ENCODE measurements at places on chromosomes 7 and 10. TPM values are rescaled to one million over a fixed set of nuclear protein-coding genes. Genes with fewer than 3 reads are reported as not detected.

GRCh38 chr10:78407966-78408365, 374.3 kb downstream of the RPS24 start:
- peak overlapping the region; percentile 40 for H3K27ac ChIP-seq
- no peaks in the 10 kb centered on the region for H3K36me3 ChIP-seq
- no peak for DNase-seq
- no peak overlapping the region for H3K4me3 ChIP-seq

DNA sequence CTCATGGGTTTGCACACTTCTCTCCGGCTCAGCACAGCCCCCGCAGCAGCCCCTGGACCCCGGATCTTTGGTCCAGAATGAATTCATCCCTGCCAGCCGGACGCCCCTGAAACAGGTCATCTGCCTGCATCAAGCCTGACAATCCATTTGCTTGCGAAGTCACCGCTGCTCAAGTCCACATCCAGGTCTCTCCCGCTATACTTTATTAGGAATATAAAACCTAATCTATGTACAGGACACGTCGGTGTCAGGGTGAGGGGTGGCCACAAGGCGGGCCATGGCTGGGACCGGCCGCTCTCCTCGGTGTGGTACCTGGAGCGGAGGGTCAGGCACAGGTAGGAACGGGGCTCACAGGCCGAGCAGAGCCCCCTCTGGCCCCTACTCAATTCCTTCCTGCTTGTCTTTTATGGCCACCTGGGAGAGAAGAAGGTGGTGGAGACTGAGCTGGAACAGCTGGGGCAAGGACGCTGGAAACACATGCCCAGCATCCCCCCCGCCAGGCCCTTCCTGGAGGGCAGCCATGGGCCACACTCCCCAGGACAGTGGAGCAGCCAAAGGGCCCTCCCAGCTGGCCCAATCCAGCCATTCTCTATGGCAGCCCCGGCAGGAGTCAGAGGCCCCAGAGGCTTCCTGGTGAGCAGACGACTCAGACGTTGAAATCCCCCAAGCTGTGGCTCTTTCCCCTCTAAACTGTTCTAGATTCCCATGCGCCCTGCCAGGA, 5.3 kb downstream of the POLR2J start:
- H3K4me3 ChIP-seq = no peak overlapping the region
- no peaks in the 10 kb centered on the region for H3K27me3 ChIP-seq
- H3K27ac ChIP-seq = no peak overlapping the region
- peak; percentile 21 for DNase-seq

DNA sequence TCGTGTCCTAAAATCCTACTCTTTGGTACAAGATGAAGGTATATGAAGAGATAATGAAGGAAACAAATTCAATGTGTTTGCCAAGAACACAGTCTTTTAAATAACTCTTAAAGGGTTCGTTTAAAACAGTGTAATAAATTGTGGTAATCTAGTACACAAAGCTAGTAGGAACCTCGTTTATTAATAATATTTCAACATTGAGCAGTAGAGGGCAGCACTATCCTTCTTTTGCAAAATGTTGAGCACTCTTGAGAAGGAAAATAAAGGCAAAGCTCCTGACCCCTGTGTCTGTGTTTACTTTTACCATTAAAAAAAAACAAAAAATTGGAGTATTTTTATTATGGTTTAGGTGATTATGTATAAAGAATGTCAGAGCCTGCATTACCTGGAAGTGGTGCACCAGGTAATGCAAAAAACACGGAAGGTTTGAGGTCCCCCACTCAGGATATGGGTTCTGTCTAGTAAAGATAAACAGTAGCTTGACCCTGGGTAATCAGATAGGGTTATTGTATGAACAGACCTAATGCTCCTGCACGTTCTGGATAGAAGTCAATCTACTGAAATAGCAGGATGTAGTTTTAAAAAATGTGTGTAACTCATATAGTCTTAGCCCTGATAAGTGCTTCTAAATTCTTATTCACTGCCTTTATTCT, 5.7 kb upstream of the GOT1 start:
- H3K36me3 ChIP-seq = peaks cover 3% of the 10 kb centered on the region
- H3K4me3 ChIP-seq = no peak overlapping the region
- H3K27me3 ChIP-seq = no peaks in the 10 kb centered on the region
- no peak overlapping the region for H3K27ac ChIP-seq
- peaks cover 19% of the 10 kb centered on the region for H3K4me1 ChIP-seq
- DNase-seq = no peak

STOX1 gene
- 0.31 TPM for total RNA-seq

- H3K27me3 ChIP-seq = no peaks in the 10 kb centered on the region
- DNase-seq = no peak
- no peaks in the 10 kb centered on the region for H3K4me1 ChIP-seq
- no peak overlapping the region for H3K27ac ChIP-seq
- no peak overlapping the region for H3K4me3 ChIP-seq
Observed at GRCh38 chr7:110307776-110308175, 783.2 kb upstream of the LRRN3 start.

DNA sequence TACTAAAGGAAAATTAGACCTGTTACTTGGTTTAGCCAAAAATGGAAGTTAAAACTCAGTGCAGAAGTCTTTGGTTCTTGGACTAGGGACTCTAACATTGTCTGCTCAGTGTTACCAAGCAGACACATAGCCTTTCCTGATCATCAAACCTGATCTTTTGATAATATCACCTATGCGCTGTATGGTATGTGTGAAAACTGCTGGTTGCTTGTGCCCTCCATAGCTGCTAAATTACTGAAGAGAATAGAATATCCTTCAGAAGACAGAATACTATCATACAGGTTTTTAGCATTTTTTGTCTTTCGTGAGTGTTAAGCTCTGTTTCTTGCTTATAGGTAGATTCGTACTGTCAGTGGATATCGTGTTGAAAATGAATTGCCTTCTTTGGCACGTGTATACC, 68.7 kb downstream of the ST7 start:
- no peak overlapping the region for H3K27ac ChIP-seq
- H3K4me3 ChIP-seq = no peak overlapping the region
- peaks cover 13% of the 10 kb centered on the region for H3K4me1 ChIP-seq
- DNase-seq = no peak

OR6V1 gene
- total RNA-seq = not detected

- H3K36me3 ChIP-seq = no peaks in the 10 kb centered on the region
- no peak overlapping the region for H3K4me3 ChIP-seq
- DNase-seq = no peak
- no peaks in the 10 kb centered on the region for H3K27me3 ChIP-seq
- no peak overlapping the region for H3K27ac ChIP-seq
- H3K4me1 ChIP-seq = no peaks in the 10 kb centered on the region
Observed at GRCh38 chr10:44752451-44753441, 158.4 kb upstream of the TMEM72 start.

DNA sequence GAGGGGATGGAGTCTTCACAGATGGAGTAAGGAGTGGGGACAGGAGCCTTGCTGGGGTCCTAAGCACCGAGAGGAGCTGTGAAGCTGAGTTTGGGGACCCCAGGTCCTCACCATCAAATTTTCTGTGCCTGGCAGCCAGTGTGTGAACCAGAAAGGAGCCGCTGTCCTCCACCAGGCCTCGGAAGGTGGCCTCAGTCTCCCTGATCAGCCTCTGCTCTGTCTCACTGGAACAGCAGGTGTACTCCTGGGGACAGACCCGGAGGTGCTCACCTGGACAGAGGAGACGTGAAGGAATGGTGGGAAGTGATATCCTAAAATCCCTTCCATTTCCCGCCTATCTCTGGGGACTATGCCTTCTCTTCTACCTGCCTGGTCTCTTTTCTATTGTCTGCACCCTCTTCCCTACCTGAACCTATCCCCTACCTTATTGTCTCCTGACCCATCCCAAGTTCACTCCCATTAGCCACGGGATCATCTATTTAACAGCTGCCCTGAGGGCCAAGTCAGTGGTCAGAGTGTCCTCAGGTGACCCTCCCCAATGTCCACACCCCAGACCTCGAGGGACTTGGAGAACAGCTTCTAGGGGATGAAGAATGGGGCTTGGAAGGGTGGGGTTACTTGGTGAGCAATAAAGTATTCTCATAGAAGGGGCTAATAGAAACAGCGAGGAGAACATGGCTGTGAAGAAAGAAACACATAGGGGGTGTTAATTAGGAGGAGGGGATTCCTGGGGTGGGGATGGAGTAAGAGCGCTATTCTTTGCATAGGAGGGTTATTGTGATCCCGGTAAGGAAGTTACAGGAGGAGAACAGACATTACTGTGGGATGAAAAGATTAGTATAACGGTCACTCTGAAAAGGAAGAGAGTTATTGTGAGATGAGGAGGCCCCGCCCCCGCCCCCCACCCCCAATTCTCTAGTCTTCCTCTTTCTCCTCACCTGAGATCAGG, 811 bp downstream of the GPC2 start:
- H3K36me3 ChIP-seq = peaks cover 15% of the 10 kb centered on the region
- H3K4me3 ChIP-seq = peak overlapping the region; percentile 80
- H3K27me3 ChIP-seq = peaks cover 5% of the 10 kb centered on the region
- DNase-seq = no peak

GRCh38 chr10:104894681-104895080, 253.6 kb downstream of the SORCS3 start:
- no peak overlapping the region for H3K27ac ChIP-seq
- H3K4me1 ChIP-seq = no peaks in the 10 kb centered on the region
- no peak for DNase-seq
- H3K36me3 ChIP-seq = no peaks in the 10 kb centered on the region
- no peak overlapping the region for H3K4me3 ChIP-seq
- H3K27me3 ChIP-seq = no peaks in the 10 kb centered on the region

AOAH gene
- 26.8 TPM for total RNA-seq

- no peaks in the 10 kb centered on the region for H3K4me1 ChIP-seq
- no peak overlapping the region for H3K27ac ChIP-seq
- no peak overlapping the region for H3K4me3 ChIP-seq
- H3K36me3 ChIP-seq = no peaks in the 10 kb centered on the region
- DNase-seq = peak; percentile 6
Observed at GRCh38 chr10:71090330-71090729, 122.0 kb upstream of the UNC5B start.

- DNase-seq = no peak
- no peaks in the 10 kb centered on the region for H3K36me3 ChIP-seq
- no peak overlapping the region for H3K4me3 ChIP-seq
- H3K27me3 ChIP-seq = peaks cover 1% of the 10 kb centered on the region
- H3K4me1 ChIP-seq = no peaks in the 10 kb centered on the region
Observed at GRCh38 chr10:24257588-24257987, 48.6 kb downstream of the KIAA1217 start.

DNA sequence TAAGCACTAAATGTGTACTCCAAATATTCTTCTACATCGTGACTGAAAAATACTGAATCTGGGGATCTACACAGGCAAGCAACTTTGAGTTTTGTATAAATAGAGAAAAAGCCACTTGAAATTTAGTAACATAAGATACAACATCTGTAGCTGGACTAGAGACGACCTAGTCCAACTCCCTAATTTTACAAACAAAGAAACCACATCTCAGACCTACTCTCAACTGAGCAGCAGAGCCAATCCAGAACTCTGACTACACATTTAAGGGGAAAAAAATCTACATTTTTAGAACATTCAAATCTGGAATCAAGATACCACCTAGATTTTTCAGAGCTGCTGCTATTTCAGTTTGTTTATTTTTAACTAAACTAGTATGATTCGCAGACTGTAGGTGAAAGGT, 88.9 kb downstream of the CABCOCO1 start:
- peaks cover 20% of the 10 kb centered on the region for H3K4me1 ChIP-seq
- no peak for DNase-seq
- peak overlapping the region; percentile 13 for H3K27ac ChIP-seq
- H3K4me3 ChIP-seq = no peak overlapping the region

TUBAL3 gene
- not detected for total RNA-seq

DNA sequence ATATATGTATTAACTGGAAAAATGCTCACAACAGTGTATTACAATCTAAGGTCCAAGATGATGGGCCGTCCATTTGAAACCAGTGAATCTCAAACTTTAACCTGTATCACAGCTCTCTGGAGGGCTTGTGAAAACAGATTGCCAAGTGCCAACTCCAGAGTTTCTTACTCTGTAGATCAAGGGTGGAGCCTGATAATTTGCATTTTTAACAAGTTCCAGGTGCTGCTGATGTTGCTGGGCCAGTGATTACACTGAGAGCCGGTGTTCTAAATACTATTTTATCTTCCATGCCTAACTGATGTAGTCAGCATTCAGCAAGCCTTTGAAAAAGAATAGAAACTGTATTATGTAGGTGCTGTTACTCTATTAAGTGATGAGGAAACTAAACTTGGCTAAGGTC, 269.9 kb upstream of the FERD3L start:
- H3K27me3 ChIP-seq = no peaks in the 10 kb centered on the region
- H3K36me3 ChIP-seq = no peaks in the 10 kb centered on the region
- H3K4me3 ChIP-seq = no peak overlapping the region
- H3K27ac ChIP-seq = no peak overlapping the region

- peak overlapping the region; percentile 58 for H3K27ac ChIP-seq
- H3K36me3 ChIP-seq = peaks cover 33% of the 10 kb centered on the region
- no peak for DNase-seq
- no peaks in the 10 kb centered on the region for H3K27me3 ChIP-seq
- H3K4me1 ChIP-seq = peaks cover 44% of the 10 kb centered on the region
Observed at GRCh38 chr10:124686707-124687376, 57.3 kb downstream of the FAM53B start.

- peak overlapping the region; percentile 83 for H3K4me3 ChIP-seq
- H3K27ac ChIP-seq = peak overlapping the region; percentile 99
- peaks cover 51% of the 10 kb centered on the region for H3K4me1 ChIP-seq
- H3K27me3 ChIP-seq = no peaks in the 10 kb centered on the region
- peaks cover 76% of the 10 kb centered on the region for H3K36me3 ChIP-seq
- DNase-seq = peak; percentile 82
Observed at GRCh38 chr10:7192831-7193361, 217.9 kb downstream of the SFMBT2 start.

GRCh38 chr10:24331457-24331856, 122.5 kb downstream of the KIAA1217 start:
- H3K36me3 ChIP-seq = no peaks in the 10 kb centered on the region
- DNase-seq = no peak
- no peak overlapping the region for H3K4me3 ChIP-seq
- H3K27ac ChIP-seq = no peak overlapping the region

GRCh38 chr10:119652361-119652730, 1.2 kb downstream of the BAG3 start:
- DNase-seq = no peak
- no peaks in the 10 kb centered on the region for H3K36me3 ChIP-seq
- H3K4me3 ChIP-seq = peak overlapping the region; percentile 78
- peaks cover 43% of the 10 kb centered on the region for H3K4me1 ChIP-seq
- no peaks in the 10 kb centered on the region for H3K27me3 ChIP-seq
- H3K27ac ChIP-seq = peak overlapping the region; percentile 82

DNA sequence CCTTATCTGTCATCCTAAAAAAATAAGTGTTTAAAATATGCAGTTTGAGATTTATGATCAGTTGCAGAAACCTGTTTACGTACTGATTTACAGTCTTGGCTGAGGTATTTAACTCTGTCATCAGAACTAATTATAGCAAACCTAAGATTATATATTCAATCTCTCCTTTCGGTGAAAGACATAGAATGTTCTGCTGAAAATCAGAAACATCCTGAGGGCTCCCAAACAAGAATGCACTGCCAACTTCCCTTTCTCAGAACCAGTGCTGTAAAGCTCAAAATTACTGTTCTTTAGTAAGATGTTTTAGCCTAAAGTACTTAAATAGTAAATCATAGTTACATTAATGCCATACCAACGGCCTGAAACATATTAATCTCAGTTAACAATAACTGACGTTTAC, 34.3 kb downstream of the FAM204A start:
- H3K4me3 ChIP-seq = no peak overlapping the region
- no peak overlapping the region for H3K27ac ChIP-seq
- H3K27me3 ChIP-seq = no peaks in the 10 kb centered on the region
- H3K4me1 ChIP-seq = no peaks in the 10 kb centered on the region

CHRM2 gene
- not detected for total RNA-seq

All from activated naive CD8-positive, alpha-beta T cell treated with anti-CD3 and anti-CD28 coated beads, Interleukin-2, amount 10 ng/mL, durations not matched to agents 7 days and 5 days (primary cell).